ENCODE measurements at places on chromosomes 2 and 18. TPM values are rescaled to one million over a fixed set of nuclear protein-coding genes. Genes with fewer than 3 reads are reported as not detected.

Gene IL36A
- not detected for total RNA-seq

DNA sequence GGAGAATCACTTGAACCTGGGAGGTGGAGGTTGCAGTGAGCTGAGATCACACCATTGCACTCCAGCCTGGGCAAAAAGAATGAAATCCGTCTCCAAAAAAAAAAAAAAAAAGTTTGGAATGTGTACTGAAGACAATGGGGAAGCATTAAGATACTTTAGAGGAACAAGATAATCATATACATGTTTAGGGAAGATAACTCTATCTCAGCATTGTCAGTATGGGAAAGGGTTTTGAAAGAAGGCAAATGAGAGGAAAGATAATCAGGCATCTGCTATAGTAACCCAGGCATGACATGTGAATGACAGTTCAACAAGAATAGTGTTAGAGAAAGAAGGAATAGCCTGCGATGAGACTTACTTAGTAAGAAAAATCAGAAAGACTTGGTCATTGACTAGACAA is 112.0 kb downstream of the ATAD2B start:
- H3K36me3 ChIP-seq = peaks cover 12% of the 10 kb centered on the region
- no peak overlapping the region for H3K27ac ChIP-seq
- no peak for DNase-seq
- no peak overlapping the region for H3K4me3 ChIP-seq
- H3K4me1 ChIP-seq = peaks cover 3% of the 10 kb centered on the region
- no peaks in the 10 kb centered on the region for H3K27me3 ChIP-seq

Gene LIMS4
- 0.12 TPM for total RNA-seq

- no peaks in the 10 kb centered on the region for H3K36me3 ChIP-seq
- H3K27ac ChIP-seq = no peak overlapping the region
- no peaks in the 10 kb centered on the region for H3K27me3 ChIP-seq
- no peak overlapping the region for H3K4me3 ChIP-seq
- no peaks in the 10 kb centered on the region for H3K4me1 ChIP-seq
Observed at GRCh38 chr2:166634706-166635105, 140.7 kb upstream of the SCN7A start.

GRCh38 chr2:200423541-200423940 is 86.3 kb downstream of the KCTD18 start:
- H3K4me1 ChIP-seq = peaks cover 20% of the 10 kb centered on the region
- H3K36me3 ChIP-seq = peaks cover 20% of the 10 kb centered on the region
- H3K4me3 ChIP-seq = no peak overlapping the region

Gene PEX13
- 20.0 TPM for total RNA-seq

Gene RNF152
- total RNA-seq = 0.56 TPM

Gene GLI2
- total RNA-seq = 0.32 TPM

Gene SERPINB3
- total RNA-seq = not detected
